ENCODE measurements at places on chromosomes 11 and 22.
A peak's percentile ranks its signal among the peaks of the same experiment; 100 is the strongest.

DNA sequence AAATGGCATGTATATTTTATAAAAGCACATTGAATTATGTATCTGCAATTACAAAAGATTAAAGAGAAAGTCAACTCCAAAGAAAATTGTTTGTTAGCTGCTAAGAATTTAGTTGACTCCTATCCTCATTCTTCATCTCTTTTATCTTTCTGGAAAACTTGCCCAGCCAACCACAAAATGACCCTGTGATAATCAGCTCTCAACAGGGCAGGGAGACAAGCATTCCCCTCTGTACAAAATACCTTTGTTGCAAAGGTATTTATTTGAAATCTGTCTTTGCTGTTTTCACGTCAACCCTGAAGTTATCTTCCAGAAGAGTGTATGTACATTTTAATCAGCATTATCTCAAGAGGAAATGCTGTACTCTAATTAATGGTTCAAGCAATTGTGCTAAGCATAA lies 191.1 kb upstream of the DDI1 start:
- no peak for DNase-seq

DNA sequence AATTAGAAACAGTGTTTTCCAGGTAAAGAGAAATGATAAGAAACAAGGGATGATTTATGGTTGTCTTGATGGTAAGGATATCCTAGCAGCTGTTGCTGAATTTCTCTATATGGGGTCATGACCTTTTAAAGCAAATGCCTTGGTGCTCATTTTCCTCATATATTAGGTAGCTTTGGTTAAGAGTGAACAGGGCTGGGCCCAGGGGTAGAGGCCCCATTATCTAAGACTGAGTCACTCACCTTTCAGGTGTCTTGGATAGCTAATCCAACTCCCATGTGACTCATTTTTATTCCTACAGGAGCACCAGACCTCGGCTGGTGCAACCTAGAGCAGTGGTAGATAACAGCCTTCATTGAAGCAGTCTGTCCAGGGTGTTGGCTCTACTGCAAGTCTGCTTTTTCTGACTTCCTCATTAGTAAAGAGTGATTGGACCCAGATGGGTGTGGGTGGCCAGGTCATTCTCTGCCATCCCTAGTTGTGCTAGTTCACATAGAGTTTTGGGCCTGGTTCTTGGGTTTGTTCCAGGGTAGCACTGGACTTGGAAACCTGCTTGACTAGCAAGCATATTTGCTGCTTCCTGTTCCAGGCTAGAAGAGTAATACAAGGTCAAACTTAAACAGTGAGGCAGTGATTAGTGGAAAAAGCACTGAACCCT lies 37.4 kb downstream of the CTNND1 start:
- no peak for DNase-seq

DNA sequence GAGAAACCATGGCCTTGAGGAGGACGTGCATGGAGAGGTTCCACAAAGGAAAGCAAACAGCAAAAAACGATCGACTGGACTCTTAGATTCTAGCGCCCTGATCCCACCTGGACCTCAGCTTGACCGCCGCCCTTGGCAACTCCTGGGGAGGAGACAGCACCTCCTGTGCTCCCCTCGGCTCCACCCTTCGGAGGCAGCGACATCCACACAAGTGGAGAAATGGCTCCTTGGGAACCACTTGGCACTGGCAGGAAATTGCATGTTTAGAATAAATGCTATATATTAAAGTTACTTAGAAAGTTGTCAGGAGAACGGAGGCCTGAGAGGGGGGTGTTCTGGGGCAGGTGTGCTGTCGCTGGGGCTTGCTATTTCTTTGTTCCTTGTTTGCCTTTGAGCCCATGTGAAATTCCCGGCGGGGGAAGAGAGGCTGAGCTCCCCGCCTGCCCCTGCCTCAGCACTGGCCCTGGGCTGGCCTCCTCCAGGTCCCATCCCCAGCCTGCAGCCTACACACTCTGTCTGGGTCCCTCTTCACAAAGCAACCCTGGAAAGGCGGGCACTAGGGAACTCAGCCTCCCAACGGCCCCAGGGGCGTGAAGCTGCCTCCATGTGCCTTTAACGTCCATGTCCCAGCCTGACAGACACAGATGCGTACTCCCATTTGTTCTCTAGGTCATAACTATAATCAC lies 395.3 kb downstream of the BRD1 start:
- DNase-seq, result no peak

DNA sequence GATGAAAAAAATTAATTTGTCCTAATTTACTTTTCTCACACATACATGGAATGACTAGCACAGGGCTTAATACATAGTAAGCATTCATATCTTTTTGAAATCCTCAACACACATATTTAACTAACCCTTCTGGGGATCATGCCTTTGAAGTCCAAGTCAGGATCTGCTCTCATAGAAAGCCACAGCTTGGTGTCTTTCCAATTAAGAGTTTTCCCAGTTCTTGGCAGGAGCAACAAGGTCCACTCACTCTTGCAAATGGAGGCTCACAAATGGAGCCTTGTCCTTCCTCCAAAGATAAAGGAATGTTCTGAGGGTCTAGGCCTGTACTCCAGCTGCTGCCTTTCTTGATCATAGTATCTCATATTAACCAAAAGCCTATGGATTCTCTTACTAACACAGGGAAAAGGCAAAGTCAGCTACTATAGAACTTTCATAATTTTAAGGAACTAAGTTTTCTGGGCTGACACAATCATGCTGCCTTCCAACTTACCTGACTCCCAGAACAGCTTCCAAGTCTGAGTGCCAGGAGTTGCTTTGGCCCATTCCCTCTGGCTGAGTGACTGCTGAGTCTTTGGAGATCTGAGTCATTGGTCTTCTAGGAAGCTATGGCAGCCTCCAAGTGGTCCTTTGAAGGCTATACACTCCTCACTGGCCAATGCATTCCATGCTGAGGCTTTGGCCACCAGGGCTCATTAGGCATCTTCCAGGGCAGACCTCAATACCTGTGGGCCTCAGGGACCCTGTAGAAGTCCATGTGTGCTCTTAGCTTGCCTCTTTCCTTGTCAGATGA lies 25.8 kb upstream of the NUCB2 start:
- no peak for DNase-seq

- DNase-seq, result no peak
Observed at GRCh38 chr11:1292644-1293618, 16.5 kb downstream of the TOLLIP start.

- DNase-seq, result no peak
Observed at GRCh38 chr11:118010738-118011461, 24.7 kb downstream of the IL10RA start.

- no peak for DNase-seq
Observed at GRCh38 chr11:113562981-113563461, 87.8 kb upstream of the DRD2 start.

DNA sequence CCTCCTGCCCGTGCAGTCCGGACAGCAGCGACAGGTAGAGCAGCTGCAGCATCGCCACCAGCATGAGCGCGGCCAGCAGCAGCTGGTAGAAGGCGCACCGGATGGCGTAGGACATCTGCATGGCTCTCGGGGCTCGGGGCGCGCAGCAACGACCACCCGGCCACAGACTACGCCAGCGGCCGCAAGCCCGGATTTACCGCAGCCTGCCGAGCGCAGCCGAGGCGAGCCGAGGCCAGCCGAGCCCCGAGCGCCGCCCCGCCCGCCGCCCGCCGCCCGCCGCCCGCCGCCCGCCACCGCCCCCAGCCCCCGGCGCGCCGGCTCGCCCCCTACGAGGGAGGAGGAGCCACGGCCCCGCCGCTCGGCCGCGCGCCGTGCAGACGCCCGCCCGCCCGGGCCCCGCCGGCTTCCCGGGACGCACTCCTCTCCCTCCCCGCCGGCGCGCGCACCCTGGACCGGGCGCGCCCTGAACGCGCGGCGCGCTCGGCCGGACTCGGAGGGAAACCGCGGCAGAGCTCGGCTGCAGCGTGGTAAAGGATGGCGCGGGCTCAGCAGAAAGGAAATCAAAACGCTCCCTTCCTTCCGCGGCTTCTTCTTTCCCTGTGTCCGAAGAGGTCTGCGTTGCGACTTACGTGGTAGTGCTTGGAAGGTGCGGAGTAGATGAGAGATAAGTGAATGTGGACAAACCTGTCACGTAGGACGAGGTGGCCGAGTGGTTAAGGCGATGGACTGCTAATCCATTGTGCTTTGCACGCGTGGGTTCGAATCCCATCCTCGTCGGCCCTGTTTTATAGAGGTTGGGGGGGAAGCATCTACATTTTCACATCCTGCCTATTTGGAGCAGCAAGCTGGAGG lies at the start of gene B4GAT1:
Gene B4GAT1, minus strand, starts transcription at position 205 of the 852 bp plus-strand sequence. Its CDS starts 84 bp downstream, at position 121.
- peak; percentile 67 for DNase-seq

DNA sequence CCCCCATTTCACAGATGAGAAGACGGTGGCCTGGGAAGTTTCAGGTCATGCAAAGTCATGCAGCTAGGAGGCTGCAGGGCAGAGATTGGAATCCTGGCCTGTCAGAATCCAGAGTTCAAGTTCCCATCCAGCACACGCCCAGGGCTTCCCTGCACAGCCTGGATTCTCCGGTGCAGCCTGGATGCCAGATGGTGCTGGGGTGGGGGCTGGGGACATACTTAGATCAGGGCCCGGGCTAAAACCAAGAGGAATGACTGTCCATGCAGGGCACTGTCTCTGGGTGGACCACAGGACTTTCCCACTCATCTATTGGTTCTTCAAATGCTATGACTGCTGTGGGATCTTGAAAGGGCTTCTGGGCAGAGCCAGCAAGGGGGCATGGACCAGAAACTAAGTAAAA lies 24.6 kb downstream of the LMO1 start:
- no peak for DNase-seq

DNA sequence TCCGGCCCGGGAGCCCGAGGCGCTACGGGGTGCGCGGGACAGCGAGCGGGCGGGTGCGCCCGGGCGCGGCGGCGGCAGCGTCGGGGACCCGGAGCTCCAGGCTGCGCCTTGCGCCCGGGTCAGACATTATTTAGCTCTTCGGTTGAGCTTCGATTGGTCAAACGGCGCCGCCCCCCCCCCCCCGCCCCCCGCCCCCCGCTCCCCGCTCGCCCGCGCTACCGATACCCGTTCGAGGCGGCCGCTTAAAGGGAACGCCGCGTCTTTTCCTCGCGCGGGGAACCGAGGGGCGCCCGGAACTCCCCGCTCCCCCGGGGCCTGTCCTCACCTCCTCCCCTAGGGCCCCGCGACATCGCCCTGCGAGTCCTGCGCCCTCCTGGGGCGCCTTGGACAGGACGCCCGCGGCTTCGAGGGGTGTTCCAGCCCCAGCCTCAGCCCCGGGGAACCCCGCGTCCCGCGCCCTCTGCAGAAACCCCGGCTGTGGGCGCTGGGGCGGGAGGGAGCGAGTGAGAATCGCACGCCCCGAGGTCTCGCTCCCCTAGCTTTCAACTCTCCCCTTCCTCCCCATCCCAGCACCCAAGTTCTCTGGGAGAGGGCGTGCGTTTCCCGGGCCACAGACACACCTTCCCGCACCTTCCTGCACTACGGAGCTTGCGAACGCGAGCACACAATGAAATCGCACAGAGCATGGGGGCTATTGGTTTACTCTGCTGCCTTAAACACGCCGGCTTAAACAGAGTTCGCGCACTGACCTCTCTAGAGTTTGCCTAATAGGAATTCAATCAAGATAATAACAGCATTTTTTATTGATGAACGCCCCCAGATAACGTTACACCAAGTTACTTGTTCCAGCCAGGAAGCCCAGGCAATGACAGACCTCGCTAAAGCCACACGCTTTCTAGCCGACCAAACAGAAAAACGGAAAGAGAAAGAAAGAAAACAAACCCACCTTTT lies at the start of gene BDNF:
Gene BDNF, minus strand, starts transcription at position 105 of the 951 bp plus-strand sequence. CDS start 41,891 bp downstream, outside the sequence.
- DNase-seq, result peak; percentile 18

DNA sequence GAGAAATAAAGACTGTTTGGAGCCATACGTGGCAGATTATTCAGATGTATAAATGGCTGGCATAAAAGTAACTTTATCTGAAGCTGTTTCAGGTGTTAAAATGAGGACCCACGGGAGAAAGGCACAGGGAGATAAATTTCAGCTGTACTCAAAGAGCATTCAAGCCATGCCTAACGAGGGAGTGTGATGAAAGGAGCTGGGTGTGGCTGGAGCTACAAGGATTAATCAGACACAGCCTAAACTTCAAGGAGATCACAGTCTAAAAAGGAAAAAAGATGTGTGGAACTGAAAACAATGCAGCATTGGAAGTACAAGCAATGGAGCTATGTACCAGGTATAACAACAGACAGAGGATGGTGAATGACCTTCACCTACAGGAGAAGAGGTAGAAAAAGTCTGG lies 120.8 kb upstream of the APOA1 start:
- peak; percentile 24 for DNase-seq

DNA sequence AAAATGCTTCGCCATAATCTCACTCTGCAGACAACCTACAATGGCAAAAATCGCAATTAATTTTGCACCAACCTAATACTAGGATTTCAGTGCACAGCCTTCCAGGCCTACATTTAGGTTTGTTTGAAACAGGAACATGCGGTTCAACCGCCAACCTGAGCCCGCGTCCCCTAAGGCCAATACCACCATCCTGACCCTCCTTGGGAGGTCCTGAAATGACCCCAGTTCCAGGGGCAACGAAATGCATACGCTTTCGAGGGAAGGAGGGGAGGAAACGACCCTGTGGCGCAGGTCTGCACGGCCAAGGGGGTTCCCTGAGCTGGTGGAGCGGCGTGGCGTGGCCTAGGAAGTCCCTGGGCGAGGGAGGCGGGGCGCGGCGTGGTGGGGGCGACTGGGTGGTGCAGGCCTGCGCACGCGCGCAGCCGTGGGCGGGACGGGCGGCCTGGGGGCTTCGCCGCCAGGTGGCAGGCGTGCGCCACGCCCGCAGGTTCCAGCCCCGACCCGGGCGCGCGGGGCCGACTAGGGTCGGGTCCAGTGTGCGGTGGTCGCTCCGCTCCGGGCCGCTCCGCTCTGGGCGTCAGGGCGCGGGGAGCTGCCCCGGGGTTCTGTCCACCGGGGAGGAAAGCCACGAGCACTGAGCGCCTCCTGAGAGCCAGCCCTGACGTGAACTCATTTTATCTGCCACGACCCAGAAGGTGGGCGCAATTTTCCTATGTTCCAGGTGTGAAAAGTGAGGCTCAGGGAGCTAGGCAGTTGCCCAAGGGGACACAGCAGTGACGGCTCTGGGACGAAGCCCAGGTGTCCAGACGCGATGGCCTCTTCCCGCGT lies 94.1 kb downstream of the SWAP70 start:
- peak; percentile 40 for DNase-seq

- peak; percentile 42 for DNase-seq
Observed at GRCh38 chr11:72781313-72782080, 12.3 kb downstream of the STARD10 start.

- no peak for DNase-seq
Observed at GRCh38 chr11:1994121-1994520, 3.5 kb downstream of the H19 start.

GRCh38 chr11:68666849-68667248 lies 17.5 kb upstream of the GAL start:
- DNase-seq, result no peak

DNA sequence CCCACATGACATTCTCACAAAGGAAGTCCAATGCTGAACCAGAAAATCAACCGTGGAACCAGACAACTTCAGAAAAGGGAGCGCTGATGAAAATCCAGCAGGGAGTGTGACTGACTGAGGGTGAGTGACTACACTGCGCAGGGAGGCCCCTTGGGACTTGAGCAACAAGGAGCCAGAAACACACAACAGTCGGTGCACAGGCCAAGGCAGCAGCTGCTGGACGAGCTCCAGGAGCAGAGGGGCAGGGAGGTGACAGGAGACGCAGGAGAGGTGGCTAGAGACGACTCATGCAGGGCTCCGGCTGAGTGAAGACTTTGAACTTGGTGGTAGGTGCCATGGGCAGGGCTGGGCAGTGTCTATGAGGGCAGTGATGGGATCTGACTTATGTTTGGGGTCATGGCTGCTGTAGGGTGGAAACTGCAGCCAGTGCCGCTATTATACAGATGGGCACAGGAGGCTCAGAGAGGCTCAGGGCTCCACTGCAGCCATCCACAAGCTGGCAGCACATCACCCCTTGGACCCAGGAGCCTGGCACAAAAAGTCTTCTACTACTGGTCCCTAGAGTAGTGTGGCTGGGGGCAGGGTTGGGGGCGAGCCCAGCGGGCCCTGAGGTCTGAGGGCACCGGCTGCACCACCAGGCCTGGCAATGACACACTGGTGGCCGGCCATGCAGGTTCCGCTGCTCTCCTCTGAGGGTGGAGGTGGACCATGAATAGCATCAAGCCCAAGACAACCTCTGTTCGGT lies 10.3 kb upstream of the FADD start:
- peak; percentile 3 for DNase-seq

Data from DMS79 treated with DMSO at 0.1 percent for 48 hours (cell line).